ENCODE measurements at places on chromosomes 4 and X.

DNA sequence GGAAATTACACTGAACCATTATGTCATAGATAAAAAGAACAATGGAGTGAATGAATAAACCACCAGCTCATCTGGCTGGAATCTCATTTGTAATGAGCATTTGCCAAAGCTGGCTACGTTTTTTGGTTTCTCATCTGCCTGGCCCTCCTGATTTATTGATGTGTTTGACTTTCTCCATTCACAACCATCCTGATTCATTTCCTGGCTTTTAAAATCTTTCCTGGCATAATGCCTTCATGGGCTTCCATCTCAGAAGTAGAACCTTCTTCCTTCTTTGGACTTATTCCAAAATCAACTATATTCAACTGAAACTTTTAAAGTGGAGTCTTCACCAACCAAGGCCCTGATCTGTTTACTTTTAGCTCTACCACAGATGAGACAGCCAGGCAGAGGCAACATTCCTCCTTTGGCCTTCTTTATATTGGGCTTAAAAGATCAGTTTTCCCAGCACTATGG, 36.0 kb upstream of the ARSJ start:
- peak; percentile 25 for DNase-seq

DNA sequence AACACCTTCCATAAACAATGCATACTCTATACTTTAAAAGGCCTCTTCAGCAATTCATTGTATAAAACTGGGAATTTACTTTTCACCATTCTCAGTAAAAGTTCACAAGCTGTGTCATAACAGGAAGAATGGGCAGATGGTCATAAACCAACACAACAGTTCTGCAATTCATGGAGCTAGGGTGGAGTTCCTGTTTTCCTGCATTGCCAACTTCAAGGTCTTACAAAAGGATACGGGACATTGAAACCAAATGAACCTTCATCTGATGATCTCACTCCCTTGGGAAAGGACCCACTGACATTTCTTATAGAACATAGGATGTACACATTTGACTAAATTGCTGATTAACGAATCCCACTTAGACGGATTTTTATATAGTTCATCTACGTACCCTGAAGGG, 4.1 kb downstream of the KDR start:
- no peak for DNase-seq

GRCh38 chr4:183261953-183262775, 57.9 kb downstream of the CLDN22 start:
- DNase-seq: peak; percentile 14

GRCh38 chrX:150303386-150304097, 59.6 kb upstream of the MAMLD1 start:
- DNase-seq: no peak

- no peak for DNase-seq
Measured at GRCh38 chrX:93120805-93121204, 552.6 kb downstream of the NAP1L3 start.

DNA sequence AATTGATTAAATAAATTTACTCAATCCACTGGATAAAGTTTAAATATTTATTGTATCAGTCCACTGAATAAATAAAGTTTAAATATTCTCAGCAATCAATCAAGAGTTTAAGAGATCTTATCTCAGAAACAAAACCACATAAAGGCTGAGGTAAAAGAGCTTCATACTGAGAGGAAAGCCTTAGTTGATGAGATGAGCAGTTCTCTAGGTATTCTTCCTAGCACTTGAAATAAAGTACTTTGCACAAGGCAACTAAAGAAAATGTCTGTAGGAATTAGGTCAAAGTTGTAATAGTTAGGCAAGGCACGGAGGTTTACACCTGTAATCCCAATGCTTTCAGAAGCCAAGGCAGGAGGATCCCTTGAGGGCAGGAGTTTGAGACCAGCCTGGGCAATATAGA, 63.5 kb downstream of the UCHL1 start:
- no peak for DNase-seq

GRCh38 chr4:25061602-25062001, 30.9 kb upstream of the LGI2 start:
- DNase-seq: no peak

DNA sequence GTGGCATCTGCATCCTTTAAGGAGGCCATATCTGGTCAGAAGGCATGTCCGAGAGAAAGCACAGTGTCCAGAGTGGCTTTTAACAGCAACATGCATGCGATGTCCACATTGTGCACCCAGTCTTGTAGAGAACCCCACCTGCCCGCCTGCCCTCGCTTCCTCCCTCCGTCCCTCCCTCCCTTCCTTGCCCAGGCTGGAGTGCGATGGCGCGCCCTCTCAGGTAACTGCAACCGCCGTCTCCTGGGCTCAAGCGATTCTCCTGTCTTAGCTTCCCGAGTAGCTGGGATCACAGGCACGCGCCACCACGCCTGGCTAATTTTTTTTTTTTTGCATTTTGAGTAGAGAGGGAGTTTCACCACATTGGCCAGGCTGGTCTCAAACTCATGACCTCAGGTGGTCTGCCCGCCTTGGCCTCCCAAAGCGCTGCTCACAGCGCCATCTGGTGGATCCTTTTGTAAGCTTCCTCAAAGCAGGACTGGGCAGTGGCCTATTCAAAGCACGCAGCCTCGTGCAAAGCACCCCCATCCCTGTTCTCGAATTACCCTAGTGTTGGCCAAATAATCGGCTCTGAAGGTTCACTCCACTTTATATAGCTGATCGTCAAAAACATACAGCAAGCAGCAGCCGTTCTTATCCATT, 15.0 kb downstream of the BRCC3 start:
- no peak for DNase-seq

GRCh38 chr4:106038012-106038411, 142.7 kb downstream of the NPNT start:
- no peak for DNase-seq

- DNase-seq: no peak
Measured at GRCh38 chr4:52421811-52422213, 237.3 kb downstream of the USP46 start.

DNA sequence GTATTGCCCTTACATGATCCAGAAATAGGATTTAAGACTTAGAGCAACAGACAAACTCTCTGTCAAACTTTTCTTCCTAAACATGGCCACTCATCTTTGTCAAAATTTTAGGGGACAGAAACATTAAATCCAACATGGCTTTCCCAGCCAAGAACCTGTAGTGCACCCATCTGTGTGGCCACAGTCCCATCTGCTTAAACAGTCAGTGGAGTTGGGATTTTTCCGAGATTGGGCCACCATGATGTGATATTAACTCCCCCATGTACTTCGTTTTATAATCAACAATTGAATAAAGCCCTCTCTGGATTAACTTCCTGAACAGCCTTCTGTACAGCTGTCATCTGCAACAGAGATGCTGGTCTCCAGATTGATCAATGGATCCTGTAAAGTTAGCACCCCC, 28.9 kb downstream of the TMEM144 start:
- no peak for DNase-seq

DNA sequence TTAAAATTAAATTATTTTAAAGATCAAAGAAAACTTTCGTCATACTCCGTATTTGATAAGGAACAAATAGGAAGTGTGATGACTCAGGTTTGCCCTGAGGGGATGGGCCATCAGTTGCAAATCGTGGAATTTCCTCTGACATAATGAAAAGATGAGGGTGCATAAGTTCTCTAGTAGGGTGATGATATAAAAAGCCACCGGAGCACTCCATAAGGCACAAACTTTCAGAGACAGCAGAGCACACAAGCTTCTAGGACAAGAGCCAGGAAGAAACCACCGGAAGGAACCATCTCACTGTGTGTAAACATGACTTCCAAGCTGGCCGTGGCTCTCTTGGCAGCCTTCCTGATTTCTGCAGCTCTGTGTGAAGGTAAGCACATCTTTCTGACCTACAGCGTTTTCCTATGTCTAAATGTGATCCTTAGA, at the start of gene CXCL8:
Gene CXCL8 (plus strand): TSS at position 217 of the 426 bp plus-strand sequence. CDS start 90 bp downstream, at position 307.
- DNase-seq: peak; percentile 59

- peak; percentile 19 for DNase-seq
Measured at GRCh38 chr4:84498203-84498934, 723 bp downstream of the NKX6-1 start.
